ENCODE measurements at places on chromosomes 4 and X. TPM values are rescaled to one million over a fixed set of nuclear protein-coding genes. Genes with fewer than 3 reads are reported as not detected.
A peak's percentile ranks its signal among the peaks of the same experiment; 100 is the strongest.

- DNase-seq = no peak
Measured at GRCh38 chrX:100070334-100070849, 339.7 kb downstream of the PCDH19 start.

DNA sequence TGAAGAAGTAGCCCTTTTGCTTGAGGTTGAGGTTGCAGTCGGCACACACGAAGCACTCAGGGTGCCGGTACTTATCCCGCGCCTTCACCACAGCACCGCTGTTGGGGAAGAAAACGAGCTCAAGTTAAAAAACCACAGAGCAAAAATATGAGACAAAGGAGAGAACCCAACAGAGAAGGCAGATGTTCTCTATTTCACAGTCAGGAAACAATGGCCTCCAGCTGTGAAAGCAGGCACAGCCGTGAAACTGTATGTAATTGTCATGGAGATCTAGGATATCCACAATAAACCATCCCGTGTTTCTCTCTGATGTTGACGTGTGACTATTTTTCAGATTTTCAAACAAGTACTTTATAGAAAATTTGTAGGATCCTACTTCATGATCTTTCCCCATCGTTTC is 30.9 kb upstream of the CCDC110 start:
- no peak for DNase-seq

DNA sequence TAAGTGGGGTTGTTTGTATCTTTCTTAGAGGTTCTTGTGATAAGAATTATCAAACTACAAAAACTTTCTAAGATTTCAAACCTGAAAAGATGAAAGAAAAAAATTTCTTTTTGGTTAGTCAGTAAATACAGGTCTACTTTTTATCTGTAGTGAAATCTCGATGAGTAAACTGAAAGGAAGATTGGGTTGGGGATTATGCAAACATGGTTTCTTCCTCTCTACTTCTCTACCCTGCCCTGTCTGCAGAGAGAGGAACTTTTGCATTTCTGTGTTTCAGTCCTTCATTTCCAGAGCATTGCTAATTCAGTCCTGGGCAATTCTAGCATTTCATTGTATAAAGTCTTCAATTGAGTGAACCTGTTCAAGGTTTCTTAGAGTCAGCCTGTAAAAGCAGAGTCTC is 51.6 kb upstream of the IL2 start:
- no peak for DNase-seq

DNA sequence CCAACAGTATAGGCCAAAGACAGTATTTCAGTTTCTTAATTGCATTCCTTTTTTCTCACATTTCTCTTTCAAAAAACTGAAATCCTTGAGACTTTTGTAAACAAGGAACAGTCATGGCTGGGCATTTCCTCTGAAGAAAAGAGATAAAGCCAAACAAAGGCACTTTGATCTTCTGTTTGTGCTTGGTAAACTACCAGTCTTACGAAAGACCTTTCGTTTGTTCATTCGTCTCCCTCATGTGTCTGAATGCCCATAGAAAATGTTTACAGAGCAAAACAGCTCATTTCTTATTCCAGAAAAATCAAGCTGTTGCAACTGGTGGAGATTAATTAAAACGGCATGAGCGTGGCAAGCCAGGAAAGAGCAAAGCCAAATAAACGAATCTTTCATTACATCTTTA is 178.0 kb downstream of the GASK1B start:
- peak; percentile 40 for DNase-seq

DNA sequence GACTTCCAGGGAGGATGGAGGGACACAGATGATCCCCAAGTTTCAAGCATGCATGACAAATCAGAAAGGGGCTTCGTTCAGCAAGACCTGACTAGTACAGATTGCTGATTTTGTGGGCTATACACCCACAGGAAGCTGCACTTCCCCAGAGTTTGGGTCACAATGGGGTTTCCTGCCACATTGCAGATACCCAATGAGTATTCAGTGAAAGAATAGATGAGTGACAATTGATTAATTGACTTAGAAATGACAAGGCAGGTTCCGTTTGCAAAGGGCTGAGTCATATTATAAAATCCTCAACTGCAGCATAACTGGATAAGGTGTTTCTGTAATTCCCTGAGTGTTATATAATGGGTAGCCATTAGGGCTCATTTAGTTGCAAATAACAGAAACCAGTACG is 146.6 kb upstream of the TBL1X start:
- DNase-seq = no peak

GRCh38 chrX:20829665-20830491 is 544.3 kb upstream of the CNKSR2 start:
- DNase-seq = peak; percentile 19

GRCh38 chr4:3473181-3473950 is 10.3 kb downstream of the DOK7 start:
- no peak for DNase-seq

SLC49A3 gene
- total RNA-seq = 7.1 TPM

DNA sequence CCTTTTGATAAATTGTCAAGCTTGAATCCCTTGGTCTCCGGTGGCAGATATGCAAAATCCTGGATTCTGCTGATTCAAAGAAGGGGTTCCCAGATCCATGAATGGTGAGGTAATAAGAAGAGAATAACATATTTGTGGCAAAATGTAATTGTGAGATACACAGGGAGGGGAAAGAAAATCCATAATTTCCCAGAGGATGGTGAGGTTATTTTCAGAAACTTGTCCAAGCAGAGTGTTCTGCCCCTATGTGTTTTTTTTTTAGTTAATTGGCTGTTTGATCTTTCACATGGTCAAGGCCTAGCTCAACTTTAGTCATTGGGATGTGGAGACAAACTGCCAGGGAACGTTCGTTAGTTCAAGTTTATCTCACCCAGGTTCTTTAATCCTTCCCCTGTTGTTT is 408.8 kb downstream of the MAPK10 start:
- DNase-seq = no peak

PDLIM5 gene
- total RNA-seq = 370 TPM

SSX1 gene
- total RNA-seq = not detected

APOO gene
- 7.4 TPM for total RNA-seq

Data from fibroblast of villous mesenchyme (primary cell).